ENCODE measurements at places on chromosomes 4 and X.

DNA sequence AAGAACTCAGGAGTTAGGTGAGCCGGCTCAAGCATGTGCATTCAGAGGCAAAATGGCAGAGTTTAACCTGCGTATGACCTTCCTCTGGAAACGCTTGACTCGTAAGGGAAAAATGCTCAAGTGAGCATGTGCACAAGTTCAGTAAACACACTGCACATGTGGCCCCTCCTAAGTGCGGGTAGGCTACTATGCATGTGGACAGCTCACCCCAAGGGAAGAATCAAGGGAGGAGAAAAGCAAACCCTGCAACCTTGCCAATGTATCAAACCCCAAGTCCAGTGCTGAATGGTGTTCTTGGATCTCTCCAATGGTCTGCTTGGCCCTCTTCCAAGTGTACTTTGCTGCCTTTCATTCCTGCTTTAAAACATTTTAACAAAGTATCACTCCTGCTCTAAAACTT is 407.1 kb downstream of the ADAM29 start:
- no peak for DNase-seq

- DNase-seq = no peak
Observed at GRCh38 chr4:153780876-153781275, 8.0 kb downstream of the SFRP2 start.

- no peak for DNase-seq
Observed at GRCh38 chr4:172155838-172156345, 342.7 kb downstream of the GALNTL6 start.

GRCh38 chrX:101485212-101485949 is at the start of gene ARMCX4:
ARMCX4 (plus strand) TSS chrX:101485456; CDS start chrX:101488590, 3,134 bp downstream.
- peak; percentile 6 for DNase-seq

- DNase-seq = no peak
Observed at GRCh38 chr4:182738283-182739047, 178.7 kb downstream of the DCTD start.

- no peak for DNase-seq
Observed at GRCh38 chr4:112451831-112452230, 64.1 kb downstream of the NEUROG2 start.

DNA sequence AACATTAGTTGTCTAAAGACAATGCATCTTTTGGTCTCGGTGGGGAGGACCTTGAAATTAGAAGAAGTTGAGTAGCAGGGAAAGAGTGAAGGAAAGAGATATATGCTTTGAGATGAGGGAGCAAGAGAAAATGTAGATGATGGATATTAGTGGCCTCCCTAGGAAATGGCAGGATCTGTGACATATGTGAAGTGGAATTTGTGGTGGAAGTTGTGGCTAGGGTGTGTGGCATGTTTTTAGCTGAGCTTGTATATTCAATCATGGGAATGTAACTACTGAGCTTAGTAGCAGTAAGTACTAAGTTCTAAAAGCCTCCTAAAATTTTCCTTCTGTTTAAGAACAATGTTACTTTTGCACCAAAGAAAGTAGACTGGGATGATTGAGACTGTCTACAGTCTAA is 382.8 kb upstream of the CTSO start:
- no peak for DNase-seq

DNA sequence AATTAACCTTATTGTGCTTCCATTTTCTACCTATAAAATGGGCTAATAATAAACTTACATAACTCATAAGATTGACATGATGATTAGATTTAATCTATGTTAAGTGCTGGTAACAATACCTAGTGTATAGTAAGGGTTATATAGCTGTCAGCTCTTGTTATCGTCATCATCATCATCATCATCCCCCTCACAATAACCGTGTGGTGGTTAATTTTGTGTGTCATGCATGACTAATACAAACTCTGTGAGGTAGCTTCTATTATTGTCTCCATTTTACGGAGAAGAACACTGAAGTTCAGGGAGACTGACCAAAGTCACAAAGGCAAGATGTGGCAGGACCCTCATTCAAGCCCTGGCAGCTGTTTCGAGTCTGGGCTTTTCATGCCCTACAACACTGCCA is 211.3 kb downstream of the PALLD start:
- no peak for DNase-seq

DNA sequence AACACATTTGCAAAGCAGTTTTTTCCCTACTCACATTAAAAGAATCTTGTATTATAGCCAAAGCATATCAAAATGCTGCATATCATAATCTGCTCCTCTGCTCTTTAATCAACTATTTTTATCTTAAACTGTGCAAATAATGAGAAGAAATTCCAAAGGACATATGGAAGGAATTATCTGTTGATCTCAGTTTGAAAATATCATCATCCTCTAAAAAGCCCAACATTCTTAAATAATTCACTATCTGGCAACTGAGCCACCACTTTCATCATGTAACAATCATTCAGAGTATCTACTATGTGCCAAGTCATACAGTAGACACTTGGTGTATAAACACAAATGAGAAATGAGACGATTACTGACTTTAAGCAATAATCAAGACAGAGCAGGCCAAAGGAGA is 63.0 kb downstream of the PRSS12 start:
- no peak for DNase-seq

DNA sequence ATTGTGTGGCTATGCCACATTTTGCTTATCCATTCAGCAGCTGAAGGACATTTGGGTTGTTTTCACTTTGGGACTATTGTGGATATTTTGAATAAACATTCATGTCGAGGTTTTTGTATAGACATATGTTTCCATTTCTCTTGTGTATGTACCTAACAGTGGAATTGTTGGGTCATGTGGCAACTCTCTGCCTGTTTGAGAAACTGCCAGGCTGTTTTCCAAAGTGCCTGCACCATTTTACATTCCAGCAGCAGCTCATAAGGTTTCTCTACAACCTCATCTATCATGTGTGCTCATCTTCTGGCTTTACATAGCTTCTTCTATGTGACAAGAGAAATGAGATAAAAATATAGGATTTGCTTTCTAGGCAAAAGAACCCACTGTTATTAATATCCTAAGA is 29.5 kb upstream of the TSPAN5 start:
- no peak for DNase-seq

DNA sequence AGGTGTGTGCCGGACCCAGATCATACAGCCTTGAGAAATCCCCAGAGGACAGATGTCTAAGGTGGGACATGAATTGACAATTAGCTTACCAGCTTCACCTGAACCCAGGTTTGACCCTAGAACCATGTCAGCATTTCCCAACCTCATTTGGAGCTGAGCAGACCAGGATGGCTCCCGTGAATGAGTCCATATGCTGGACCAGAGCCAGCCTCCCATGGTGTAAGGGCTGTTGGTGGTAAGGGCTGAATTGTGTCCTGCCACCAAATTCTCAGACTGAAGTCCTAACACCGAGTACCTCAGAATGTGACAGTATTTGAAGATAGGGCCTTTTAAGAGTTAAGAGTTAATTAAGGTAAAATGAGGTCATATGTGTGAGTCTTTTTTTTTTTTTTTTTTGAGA is 88.3 kb downstream of the SLC34A2 start:
- DNase-seq = no peak

DNA sequence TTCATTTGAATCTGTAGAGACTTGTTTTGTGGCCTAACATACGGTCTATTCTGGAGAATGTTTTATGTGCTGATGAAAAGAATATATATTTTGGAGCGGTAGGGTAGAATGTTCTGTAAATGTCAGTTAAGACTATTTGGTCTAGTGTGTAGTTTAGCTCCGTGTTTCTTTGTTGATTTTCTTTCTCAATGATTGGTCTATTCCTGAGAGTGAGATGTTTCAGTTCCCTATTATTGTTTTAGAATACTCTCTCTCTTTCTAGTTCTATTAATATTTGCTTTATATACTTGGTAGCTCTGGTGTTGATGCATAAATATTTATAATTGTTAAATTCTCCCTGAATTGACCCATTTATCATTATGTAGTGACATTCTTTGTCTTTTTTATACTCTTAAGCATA is 236.5 kb downstream of the GLUD2 start:
- DNase-seq = no peak

DNA sequence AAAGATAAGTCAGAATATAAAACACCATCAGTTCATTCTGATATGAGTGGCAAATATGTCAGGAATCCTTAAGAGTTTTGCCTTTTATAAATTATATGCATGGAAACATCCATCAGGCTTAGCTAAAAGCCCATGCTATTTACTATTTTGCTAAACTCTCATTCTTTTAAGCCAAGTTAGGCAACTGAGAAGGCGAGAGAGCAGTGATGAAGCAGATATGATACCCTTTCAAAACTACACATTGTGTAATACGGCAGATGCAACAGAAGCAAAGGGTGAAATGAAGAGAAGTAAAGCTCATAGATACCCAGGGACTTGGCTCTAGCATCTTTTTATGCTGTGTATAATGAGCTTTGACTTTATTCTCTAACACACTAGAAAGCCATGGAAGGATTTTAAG is 95.8 kb downstream of the SLIT2 start:
- DNase-seq = no peak

DNA sequence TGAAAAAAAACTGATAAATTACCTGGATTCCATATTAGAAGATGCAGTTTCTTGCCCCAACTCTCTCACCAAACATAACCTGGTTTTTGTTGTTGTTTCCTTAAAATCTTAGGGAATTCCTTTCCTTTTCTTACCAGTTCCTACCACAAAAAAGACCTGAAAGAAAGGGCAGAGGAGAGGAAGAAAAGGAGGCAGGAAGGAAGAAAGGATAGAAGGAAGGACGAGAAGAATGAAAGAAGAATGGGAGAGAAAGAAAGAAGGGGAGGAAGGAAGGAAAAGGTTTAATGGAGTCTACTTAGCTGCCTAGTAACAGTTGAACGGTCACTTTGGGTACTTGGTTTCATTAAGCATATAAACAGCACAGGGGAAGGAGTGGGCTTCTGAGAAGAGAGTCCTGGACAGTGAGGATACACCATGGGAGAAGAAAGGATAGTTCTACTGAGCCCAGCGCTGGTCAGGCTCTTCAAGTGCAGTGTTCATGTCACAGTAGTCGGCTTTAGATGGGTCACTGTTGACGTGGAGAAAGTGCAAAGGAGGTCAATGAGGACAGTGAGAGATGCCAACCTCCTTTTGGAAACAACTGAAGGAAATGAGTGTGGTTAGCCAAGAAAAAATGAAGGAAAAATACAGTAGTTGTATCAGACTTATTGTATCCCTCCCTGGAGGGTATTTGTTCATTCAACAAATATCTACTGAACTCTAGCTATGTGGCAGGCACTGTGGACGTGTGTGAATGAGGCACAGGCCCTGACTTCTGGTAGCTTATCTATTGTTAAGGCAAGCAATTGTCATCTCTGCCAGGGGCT is 1.1 kb upstream of the CHIC2 start:
- no peak for DNase-seq

DNA sequence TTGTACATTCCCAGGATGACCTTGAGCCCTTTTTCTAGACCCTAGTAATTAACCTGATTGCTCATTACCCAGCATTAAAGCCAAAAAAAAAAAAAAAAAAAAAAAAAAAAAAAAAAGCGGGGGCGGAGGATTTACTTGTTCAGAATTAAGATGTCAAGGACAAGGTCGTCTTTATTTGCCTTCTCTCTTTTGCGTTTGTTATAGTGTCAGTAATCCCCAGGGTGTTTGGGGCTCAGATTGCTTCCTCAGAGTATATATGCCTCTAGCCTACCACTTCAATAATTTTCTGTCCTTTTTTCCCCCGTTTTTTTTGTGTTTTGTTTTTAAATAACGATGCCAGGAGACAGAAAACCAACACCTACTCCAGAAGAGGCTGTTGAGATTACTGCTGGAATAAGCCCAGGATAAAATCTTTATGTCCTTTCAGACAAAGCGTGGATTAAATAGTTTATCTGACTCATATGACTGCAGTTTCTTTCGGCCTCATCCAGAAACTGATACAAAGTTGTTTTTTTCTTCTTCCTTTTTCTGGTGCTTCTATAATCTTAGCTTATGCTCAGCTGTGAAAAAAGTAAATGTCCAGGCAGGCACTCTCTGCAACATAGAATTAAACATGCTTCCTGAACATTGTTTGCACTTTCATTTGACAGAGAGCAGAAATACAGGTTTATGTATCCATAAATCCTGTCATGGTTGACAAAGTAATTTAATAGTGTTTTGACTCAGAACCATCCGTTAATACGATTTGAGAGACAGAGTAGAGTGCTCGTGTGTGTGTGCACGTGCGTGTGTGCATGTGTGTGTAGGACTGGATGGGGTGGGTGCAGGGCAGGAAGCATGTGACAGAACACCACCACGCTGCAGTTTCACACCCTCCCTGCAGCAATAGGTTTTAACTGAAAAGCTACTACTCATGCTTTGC is 138.6 kb downstream of the AFF1 start:
- peak; percentile 17 for DNase-seq

DNA sequence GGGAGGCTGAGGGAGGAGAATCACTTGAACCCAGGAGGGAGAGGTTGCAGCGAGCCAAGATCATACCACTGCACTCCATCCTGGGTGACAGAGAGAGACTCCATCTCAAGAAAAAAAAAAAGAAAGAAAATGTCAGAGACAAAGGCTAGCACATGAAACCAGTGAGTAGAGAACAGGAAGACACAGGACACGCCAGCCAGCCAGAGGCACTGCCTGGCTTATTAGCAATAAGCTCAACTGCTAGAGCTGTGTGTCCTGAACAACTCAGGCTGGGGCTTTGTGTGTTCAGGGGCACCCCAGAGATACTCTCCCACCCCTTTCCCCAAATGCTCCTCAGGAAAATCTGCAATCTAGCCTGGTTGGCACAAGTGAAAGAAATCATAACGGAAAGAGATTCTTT is 60.0 kb downstream of the RHOH start:
- no peak for DNase-seq

GRCh38 chr4:8380511-8381415 is 59.8 kb downstream of the ACOX3 start:
- DNase-seq = no peak

DNA sequence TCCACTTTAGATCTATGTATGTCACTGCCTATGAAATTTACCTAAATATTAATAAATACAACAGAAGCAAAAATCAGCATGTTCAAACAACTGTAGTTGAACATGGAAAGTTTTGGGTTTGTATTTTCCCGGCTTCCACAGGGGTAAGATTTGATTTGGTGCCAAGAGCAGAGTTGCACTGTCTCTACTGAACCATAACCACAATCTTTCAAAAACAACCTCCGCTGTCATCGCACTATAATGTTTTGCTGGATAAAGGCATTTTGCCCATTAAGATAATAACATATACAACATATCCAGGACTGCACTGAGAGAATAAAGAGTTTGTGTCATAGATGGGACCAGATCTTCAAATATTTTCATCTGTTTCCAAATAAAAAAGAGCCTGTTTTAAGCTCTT is 94.9 kb downstream of the TENM3 start:
- DNase-seq = no peak

DNA sequence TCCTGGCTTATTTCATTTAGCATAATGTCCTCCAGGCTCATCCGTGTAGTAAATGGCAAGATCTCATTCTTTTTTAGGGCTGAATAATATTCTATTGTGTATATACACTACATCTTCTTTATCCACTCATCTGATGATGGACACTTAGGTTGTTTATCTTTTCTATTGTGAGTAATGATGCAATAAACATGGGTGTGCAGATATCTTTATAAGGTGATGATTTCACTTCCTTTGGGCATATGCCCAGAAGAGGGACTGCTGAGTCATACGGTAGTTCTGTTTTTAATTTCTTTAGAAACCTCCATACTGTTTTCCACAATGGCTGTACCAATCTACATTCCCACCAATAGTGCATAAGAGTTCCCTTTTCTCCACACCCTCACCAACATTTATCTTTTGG is 317.6 kb upstream of the CNKSR2 start:
- no peak for DNase-seq

- DNase-seq = no peak
Observed at GRCh38 chrX:51456814-51457213, 39.6 kb downstream of the NUDT11 start.

- no peak for DNase-seq
Observed at GRCh38 chrX:37993176-37993575, 13.2 kb upstream of the SYTL5 start.
